Natural killer cell (primary cell): ENCODE measurements at places on chromosomes 4 and X. TPM values are rescaled to one million over a fixed set of nuclear protein-coding genes. Genes with fewer than 3 reads are reported as not detected.

Gene FGF2
- total RNA-seq, result not detected

Gene FRAS1
- not detected for total RNA-seq

Gene OPRPN
- not detected for total RNA-seq

Gene TMPRSS11B
- not detected for total RNA-seq

- DNase-seq, result no peak
Measured at GRCh38 chr4:95129031-95129430, 371.3 kb downstream of the BMPR1B start.

GRCh38 chr4:2604614-2605013 lies 68.2 kb downstream of the FAM193A start:
- no peak for DNase-seq

DNA sequence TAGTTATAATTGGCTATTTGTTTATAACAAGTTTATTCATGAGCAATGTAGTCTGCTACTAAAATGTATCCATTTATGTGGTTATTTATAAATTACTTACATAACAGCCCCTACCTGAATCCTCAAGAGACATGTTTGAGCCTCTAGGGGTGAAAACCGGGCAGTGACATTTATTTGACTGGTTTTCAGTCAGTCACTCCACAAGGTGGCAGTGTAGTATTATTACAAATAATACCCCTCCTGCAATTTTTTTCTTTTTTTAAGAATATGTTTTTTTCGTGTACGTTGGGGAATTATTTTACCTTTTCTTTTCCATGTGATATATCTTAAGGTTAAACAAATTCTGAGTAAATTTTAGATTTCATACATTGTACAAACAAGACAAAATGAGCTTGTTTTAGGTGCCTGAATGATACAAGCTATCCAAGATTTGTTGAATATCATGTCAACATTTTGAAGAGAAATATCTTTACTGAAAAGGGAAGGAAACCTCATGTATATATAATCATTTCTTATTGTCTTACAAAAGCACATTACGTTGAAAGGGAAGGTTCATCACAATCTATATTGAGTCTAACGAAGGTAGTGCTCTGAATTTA lies 598.7 kb upstream of the TECRL start:
- DNase-seq, result no peak

DNA sequence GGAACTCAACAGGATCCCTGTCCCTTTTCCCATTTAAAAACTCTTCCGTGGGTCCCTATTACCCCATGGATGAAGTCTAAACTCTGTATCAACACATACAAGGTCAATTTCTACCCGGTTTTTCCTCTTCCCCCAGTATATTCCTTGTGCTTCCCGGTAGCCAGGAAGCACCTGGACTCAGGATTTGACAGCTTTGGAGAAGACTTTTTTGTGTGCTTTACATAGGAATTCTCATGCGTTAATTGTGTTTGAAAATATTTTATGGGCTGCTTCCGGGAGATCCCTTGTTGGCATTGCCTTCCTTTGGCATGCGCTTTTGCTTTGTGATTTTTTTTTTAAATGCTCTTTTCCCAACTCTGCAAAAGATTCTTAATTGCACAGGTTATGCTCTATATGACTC lies 7.2 kb downstream of the SMS start:
- DNase-seq, result no peak

DNA sequence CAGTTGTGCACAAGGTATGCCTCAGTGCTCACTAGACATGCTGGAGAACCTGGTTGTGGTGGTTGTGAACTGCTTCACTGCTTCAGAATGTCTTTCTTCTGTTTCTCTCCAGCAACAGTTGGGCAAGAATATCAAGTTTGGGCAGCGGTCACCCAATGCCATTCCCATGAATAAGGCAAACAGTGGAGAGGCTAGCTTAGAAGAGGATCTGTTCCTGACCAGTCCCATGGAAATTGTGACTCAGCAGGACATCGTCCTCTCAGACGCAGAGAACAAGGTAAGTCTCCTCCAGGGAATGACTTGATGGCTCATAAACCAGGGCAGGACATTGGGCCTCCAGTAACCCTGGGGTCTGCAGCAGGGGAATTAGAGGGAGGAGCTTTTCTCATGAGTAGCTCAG lies 79.9 kb downstream of the AASDH start:
- DNase-seq, result no peak

- peak; percentile 81 for DNase-seq
Measured at GRCh38 chrX:78321809-78322208, 5.6 kb downstream of the CYSLTR1 start.

DNA sequence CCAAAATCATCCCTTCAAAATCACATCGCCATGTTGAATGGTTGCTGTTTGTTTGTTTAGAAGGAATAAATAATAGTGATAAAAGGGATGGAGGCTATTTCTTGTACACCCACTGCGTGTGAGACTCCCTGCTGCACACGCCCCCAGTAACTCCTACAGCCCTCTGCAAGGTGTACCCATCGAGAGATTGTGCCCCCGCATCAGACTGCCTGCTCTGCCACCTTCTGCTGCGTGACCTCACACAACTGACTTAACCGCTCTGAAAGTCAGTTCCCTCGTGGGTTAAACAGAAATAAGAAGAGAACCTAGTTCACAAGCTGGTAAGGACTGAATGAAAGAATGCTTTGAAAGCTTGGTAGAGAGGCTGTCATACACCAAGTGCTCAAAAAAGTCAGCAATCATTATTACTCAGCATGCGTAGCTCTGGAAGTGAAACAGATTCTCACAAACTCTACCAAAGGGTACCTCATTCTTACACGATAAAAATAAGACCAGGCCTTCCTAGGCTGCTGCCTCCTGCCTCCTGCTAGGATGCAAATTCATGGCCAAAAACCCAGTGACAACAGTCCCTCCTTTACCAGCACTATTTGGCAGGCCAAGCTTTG lies 147.1 kb downstream of the CPEB2 start:
- DNase-seq, result no peak

DNA sequence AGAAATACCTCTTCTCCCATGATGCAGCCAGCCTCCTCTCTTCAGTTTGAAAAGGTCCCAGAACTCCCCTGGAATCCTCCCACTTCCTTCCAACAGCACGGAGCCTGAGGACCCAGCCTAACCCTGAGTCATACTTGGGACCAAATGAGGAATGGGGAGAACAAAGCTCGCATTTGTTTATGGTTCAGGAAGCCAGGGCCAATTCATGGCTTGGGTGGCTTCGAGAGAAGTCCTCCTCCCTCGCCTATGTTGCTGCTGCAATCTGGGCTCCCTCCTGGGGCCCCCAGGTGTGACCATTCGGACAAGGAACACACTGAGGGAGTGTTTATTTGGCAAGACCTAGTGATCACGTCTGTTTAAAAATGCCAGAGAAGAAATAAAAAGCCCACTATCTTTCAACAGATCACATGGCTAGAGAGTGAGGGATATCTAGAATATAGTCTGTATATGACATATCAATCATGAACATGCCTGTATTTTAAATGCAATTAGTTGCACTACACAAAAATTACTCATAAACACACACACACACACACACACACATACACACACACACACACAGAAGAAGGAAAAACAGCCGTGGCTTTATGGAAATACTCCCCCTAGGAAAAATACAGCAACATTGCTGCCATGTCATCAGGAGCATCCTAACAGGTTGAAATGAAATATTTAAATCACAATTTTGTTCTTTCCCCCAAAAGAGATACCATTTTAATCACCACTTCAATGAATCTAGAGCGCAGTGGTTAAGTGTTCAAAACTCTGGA lies 155.7 kb upstream of the MAP3K15 start:
- DNase-seq, result no peak
